ENCODE measurements at places on chromosomes 4 and X.

- no peak for DNase-seq
These were observed 20.7 kb downstream of the TMA16 start for GRCh38 chr4:163515198-163515597.

- peak; percentile 13 for DNase-seq
These were observed 82.9 kb downstream of the LAS1L start for GRCh38 chrX:65451663-65452062.

DNA sequence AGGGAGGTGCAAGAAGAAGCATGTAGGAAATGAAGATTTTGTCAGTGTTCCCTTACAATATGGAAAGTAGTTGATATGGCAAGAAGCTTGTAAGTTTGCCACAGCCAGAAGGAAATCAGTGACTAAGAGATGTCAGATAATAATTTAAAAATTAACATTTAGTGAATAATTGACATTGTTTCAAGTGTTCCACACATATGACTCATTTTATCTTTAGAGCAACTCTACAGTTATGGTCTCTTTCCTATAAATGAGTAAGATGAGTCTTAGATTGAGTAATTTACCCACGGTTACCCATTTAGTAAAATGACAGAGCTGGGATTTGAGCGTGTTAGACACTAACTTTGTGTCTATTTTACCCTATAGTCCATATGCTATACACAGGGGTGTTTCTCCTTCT, 300.3 kb upstream of the IRS4 start:
- DNase-seq, result no peak

DNA sequence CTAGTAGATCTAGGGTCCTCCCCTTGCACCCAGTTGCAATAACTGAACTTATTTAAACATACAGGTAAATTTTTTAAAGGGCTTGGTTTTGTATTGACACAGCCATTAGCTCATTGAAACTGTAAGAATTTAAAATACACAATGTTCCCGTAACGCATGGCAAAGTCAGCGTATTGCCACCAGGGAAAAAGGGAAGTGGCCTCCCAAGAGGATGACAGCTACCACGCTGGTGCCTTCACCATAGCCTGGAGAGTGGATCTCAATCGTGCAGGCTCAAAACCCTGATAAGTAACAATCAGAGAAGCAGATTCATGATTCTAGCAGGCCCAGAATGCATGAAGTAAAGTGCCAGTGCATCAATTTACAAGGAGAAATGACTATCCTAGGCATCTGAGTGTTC, 49.4 kb upstream of the RELL1 start:
- DNase-seq, result no peak

DNA sequence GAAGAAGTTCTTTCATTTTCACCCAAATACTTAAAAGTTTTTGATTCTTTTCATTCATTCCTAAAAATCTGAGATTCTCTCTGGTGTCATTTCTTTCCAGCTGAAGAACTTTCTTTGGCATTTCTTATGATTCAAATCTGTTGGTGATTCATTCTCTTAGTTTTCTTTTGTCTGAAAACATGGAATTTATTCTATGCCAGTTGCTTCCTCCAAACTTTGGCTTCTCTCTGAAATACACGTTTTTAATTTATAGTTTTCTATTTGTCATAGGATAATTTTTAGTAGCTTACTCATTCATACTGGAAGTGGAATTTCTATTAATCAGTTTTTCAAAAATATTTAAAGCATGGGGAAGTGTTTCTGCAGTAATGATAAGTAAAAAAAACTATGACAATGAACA, 1012.0 kb downstream of the RPA4 start:
- DNase-seq, result no peak
